H1 (cell line): ENCODE measurements at places on chromosomes 2 and 18. TPM values are rescaled to one million over a fixed set of nuclear protein-coding genes. Genes with fewer than 3 reads are reported as not detected.

GRCh38 chr2:165274698-165275097 is 35.5 kb downstream of the SCN2A start:
- no peak for DNase-seq

- DNase-seq, result no peak
These were observed 42.1 kb downstream of the TET3 start for GRCh38 chr2:74026687-74027241.

GRCh38 chr2:48423376-48423775 is 106.6 kb upstream of the STON1 start:
- DNase-seq, result no peak

DNA sequence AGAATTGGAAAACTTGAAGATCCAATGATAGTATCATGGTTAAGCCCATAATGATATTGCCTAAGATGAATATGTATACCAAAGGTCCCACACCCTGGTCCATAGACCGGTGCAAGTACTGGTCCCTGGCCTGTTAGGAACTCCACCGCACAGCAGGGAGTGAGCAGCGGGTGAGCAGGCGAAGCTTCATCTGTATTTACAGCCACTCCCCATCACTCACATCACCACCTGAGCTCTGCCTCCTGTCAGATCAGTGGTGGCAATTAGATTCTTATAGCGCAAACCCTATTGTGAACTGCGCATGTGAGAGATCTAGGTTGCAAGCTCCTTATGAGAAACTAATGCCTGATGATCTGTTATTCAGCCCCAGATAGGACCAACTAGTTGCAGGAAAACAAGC is 402.4 kb downstream of the EPHA4 start:
- no peak for DNase-seq

DNA sequence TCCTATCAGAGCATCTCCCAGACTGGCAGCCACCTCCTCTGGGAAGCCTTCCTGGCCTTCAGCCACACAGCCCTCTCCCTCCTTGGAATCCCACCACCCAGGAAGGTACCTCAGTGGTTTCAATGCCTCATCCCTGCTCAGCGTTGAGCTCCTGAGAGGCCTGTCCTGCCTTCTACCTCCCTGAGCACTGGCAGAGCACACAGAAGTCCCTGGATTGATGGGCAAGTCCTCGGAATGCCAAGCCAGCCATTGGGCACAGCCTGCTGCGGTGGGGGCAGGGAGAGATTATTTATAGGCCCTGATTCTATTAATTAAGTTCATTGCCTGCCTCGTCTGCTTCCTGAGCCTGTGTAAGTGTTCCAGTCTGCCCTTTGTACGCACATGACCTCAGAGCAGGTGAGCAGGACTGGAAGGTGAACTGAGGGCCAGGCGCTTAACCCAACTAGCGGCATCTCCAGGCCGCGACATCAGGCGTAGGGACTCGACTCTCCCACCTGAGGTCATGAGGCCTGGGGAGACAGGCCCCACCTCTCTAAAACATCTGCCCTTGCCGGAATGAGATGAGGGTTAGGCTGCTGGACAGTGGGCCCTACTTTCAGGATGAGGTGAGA is 63.4 kb downstream of the SMAD7 start:
- no peak for DNase-seq

- DNase-seq, result no peak
These were observed 388.7 kb upstream of the MYT1L start for GRCh38 chr2:2719781-2720180.

- DNase-seq, result no peak
These were observed 533.7 kb upstream of the CHAC2 start for GRCh38 chr2:53233759-53234547.

GRCh38 chr2:27191070-27191829 is 20.6 kb upstream of the ATRAID start:
- DNase-seq, result no peak

- no peak for DNase-seq
These were observed 3.0 kb upstream of the GCG start for GRCh38 chr2:162155093-162155492.

DNA sequence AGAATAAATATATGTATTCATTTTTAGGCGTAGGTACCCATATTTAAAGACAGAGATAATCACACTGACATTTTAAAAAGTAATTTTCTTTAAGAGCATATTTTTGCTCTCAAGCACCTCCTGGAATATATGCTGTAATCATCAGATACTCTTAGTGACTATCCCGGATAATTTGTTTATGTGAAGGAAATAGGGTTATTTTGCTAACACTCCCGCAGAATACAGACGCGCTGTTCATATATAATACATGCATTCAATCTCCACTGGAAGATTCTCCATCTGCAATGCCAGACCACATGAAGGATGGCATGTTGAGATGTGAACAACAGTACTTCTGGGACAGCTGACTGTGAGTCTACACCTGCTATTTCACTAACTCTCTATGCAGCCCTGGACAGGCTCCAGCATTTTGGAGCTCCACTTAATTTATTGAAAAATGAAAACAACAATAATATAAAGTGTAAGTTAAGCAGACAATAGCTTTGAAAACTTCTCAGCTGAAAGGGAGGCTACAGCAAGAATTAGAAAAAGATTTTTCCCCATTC is 430.6 kb downstream of the TMX3 start:
- no peak for DNase-seq

- no peak for DNase-seq
These were observed 616.0 kb downstream of the NUP35 start for GRCh38 chr2:183740241-183740640.

ALPP gene
- polyA plus RNA-seq, result 0.15 and 0.20 TPM in 2 replicates

AQP12A gene
- not detected in 2 replicates for polyA plus RNA-seq

EVX2 gene
- not detected in 2 replicates for polyA plus RNA-seq

GORASP2 gene
- polyA plus RNA-seq, result 187 and 214 TPM in 2 replicates

CYP27C1 gene
- polyA plus RNA-seq, result 1.3 and 1.4 TPM in 2 replicates

REG3G gene
- polyA plus RNA-seq, result not detected in 2 replicates

ANKRD30BL gene
- 0.05 and 0.06 TPM in 2 replicates for polyA plus RNA-seq

RAD51AP2 gene
- polyA plus RNA-seq, result 0.02 and 0.03 TPM in 2 replicates
